ENCODE measurements at places on chromosomes 3 and 15. TPM values are rescaled to one million over a fixed set of nuclear protein-coding genes. Genes with fewer than 3 reads are reported as not detected.

GPR62 gene
- 0.18 TPM for polyA plus RNA-seq

RTP3 gene
- polyA plus RNA-seq: 2.0 TPM

GXYLT2 gene
- 9.7 TPM for polyA plus RNA-seq

FYTTD1 gene
- 80.5 TPM for polyA plus RNA-seq

ROBO2 gene
- polyA plus RNA-seq: 16.1 TPM

DZIP3 gene
- 42.0 TPM for polyA plus RNA-seq

FANCD2OS gene
- 118 TPM for polyA plus RNA-seq

ALDH1A2 gene
- polyA plus RNA-seq: 210 TPM

ZDHHC19 gene
- 112 TPM for polyA plus RNA-seq

SCN11A gene
- 1.8 TPM for polyA plus RNA-seq

PATL2 gene
- polyA plus RNA-seq: 0.76 TPM

GBE1 gene
- polyA plus RNA-seq: 14.1 TPM

IMPG2 gene
- polyA plus RNA-seq: 0.53 TPM

PLXND1 gene
- 69.2 TPM for polyA plus RNA-seq

AMIGO3 gene
- 3.0 TPM for polyA plus RNA-seq

FBLN2 gene
- 172 TPM for polyA plus RNA-seq

CILP gene
- polyA plus RNA-seq: 48.6 TPM

C3orf22 gene
- 42.2 TPM for polyA plus RNA-seq

BCL2A1 gene
- polyA plus RNA-seq: 2.3 TPM

SLC28A1 gene
- 0.26 TPM for polyA plus RNA-seq

IRAK2 gene
- polyA plus RNA-seq: 2.1 TPM

ITIH1 gene
- 2.9 TPM for polyA plus RNA-seq

THPO gene
- polyA plus RNA-seq: 7.6 TPM

MKRN3 gene
- 4.5 TPM for polyA plus RNA-seq

SLC12A1 gene
- 1.2 TPM for polyA plus RNA-seq

ZNF620 gene
- polyA plus RNA-seq: 1.6 TPM

RBM5 gene
- 214 TPM for polyA plus RNA-seq

FEZF2 gene
- polyA plus RNA-seq: not detected

BLM gene
- polyA plus RNA-seq: 5.8 TPM

GNAT1 gene
- 2.3 TPM for polyA plus RNA-seq

TMC3 gene
- 0.26 TPM for polyA plus RNA-seq

VILL gene
- polyA plus RNA-seq: 9.5 TPM

HGD gene
- polyA plus RNA-seq: 1.6 TPM

SAMMSON gene
- 3.3 TPM for polyA plus RNA-seq

SGO1 gene
- polyA plus RNA-seq: 4.4 TPM

SPTBN5 gene
- polyA plus RNA-seq: 1.4 TPM

TMEM40 gene
- polyA plus RNA-seq: 0.96 TPM

Measured in testis (tissue), 5 donors.